ENCODE measurements at places on chromosomes 1 and 21.

GRCh38 chr1:1732381-1732780, 8.2 kb upstream of the CDK11A start:
- DNase-seq, result no peak

GRCh38 chr1:201702936-201703335, 126.0 kb upstream of the IPO9 start:
- DNase-seq, result peak; percentile 77

DNA sequence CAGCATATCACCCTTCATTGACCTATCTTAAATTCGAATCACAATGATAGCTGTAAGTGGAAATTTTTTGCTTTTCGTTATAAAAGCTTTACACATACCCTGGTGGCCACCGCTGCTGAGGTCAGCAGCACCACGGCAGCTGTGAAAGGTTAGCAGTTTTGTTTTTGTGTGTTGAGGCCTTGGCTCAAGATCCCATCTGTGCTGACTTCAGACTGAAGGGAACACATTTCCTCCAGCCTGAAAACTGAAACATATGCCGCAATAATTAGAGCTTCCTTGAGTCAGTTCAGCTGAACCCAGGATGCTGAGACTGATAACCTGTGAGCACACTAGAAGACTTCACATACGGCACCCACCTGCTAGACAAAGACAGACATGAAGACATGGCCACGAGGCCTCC, 103.0 kb downstream of the SMYD3 start:
- peak; percentile 54 for DNase-seq

DNA sequence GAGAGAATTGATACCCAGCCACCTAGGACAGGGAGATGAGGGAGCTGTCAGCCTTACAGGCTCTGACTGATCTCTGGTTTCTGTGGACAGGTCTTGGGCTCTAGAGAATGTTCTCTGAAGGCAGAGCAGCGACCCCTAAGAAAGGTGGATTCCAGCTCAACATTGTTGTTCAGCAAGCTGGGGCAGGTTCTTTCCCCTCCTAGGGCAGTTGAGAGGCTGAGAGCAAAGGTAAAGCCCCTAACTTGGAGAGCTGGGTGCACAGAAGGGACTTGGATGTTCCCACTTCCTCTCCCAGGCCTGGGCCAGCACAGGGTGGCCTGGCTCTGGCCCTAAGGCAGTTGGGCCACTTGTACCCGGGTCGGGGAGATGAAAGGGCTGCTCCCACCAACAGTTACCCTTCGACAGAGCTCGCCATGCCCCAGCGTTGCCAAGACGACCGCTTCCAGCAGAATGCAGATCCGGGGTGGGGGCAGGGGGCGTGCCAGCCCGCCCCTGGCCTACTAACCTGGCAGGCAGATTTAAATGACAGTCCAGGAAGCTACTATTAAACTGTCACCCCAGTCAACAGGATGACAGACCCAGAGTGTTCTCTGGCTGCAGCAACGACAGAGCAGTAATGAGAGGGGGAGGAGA, 31.6 kb downstream of the LRP8 start:
- DNase-seq, result no peak

- DNase-seq, result peak; percentile 38
These were observed 275.9 kb downstream of the LRRC40 start for GRCh38 chr1:69929308-69930057.

GRCh38 chr1:172054172-172054571, 212.9 kb downstream of the DNM3 start:
- DNase-seq, result peak; percentile 11

- no peak for DNase-seq
These were observed 78.1 kb downstream of the DESI2 start for GRCh38 chr1:244730934-244731434.

DNA sequence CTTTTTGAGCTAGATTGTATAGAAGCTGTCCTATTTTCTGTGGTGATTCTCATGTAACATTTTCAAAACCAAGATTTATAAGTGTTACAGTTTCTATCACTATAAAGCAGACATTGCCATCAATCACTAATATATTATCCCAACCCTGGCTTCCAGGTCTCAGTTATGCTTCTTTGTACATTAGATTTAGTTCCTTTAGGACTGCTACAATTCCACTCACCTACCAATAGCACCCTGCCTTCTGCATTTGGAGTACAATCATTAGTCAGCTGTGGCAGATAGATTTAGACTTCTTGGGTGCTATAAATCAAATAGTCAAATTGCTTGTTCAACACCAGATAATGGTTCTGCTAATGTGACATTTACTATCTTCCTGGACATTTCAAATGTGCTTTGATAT, 281.6 kb downstream of the BRINP3 start:
- DNase-seq, result no peak

- no peak for DNase-seq
These were observed 37.5 kb downstream of the LRRC3 start for GRCh38 chr21:44492567-44493385.

- no peak for DNase-seq
These were observed 642 bp upstream of the SLC16A1 start for GRCh38 chr1:112956544-112957132.

- no peak for DNase-seq
These were observed 124.0 kb upstream of the CSF3R start for GRCh38 chr1:36606641-36607262.

DNA sequence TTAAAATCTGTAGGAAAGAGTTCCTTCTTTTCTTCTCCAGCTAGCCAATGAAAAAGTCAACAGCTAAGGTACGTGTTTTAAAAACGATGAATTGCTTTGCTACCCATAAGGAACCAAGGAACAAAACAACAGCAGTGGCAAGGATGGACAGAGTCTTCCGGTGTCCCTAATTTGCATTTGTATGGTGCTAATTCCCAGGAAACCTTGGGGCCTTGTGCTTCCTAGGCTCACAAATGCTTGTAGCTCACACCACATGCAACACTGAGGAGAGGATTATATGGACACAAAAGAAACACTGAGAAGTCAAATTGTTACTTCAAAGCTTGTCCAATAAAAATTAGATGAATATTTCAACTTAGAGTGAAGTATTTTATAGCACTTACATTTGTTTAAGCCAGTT, 1.8 kb upstream of the PGBD5 start:
- DNase-seq, result no peak

DNA sequence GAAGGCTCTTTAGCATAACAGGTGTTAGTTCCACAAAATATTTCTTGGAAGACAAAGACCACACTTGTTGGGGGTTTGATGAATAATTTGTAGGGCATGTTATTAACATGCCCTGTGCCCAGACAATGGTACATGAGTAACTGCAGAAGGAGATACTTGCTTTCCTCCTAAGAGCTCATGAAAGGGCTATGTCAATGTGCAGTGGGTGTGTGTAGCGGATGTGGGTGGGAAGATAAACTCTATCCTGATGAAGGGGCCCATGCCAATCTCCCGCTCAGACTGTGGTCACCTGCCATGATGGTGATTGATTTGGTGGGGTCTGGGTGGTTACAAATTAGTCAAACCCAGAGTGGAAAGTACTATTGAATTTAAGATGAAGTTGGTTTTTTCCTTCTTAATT, 69.8 kb upstream of the DNAH14 start:
- DNase-seq, result no peak

DNA sequence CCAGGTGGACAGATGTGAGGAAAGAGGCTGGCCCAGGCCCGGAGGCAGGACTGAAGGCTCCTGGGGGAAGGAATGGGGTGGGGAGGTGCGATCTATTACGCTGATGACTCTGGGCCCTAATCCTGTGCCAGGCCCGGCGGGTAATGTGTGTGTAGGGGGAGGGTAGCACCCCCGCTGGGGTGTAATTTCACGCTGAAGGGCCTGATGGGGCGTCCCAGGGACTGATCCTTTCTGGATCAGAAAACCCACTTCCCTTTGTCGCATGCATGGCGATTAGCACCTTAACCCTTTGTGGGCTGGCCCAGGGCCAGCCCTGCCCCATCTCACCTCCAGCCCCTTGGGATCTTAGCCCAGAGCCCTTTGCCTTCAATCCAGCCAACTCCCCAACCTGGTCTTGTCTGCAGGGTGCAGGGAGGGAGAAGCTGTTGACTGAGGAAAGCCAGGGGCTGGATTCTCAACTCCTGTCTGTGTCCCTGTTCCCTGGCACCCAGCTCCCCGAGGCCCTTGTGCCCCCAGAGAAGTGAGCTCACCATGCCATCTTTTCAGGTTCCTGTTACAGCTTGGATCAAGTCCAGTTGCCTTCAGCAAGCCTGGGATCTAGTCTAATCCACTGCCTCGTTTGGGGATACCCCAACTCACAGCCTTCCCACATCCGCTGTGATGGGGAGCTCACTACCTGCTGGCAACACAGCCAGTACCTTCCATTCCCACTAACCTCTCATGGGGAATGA, 26.0 kb downstream of the KNCN start:
- no peak for DNase-seq

DNA sequence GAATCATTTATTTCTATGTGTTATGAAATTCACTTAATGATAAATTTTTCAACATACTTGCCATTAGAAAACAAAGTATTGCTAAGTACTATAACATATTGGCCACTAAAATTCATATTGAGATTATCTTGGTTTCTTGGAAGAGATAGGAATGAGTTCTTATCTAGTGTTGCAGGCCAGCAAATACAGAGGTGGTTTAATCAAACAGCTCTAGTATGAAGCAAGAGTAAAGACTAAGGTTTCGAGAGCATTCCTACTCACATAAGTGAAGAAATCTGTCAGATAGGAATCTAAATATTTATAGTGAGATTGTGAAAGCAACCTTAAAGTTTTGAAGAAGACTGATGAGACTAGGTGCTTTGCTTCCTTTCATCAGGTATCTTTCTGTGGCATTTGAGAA, 37.9 kb upstream of the FOXE3 start:
- peak; percentile 80 for DNase-seq

DNA sequence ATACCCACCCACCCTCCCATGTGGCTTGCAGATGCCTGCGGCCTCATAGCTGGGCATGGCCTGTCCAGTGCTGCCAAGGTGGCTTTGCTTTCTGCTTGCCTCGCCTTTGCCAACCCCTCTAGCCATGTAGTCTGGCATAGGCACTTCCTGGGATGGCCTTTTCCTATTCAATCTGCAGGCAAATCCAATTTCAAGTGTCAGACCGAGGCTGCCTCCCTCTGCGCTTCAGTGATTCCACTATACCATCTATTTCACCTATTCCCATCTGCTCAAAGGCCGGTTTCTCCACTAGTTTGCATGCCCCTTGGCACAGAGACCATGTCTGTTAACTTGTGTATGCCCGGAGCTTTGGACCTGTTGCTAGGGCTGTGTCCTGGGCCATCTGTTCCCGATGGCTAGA, 3.8 kb upstream of the ZBTB21 start:
- DNase-seq, result no peak

DNA sequence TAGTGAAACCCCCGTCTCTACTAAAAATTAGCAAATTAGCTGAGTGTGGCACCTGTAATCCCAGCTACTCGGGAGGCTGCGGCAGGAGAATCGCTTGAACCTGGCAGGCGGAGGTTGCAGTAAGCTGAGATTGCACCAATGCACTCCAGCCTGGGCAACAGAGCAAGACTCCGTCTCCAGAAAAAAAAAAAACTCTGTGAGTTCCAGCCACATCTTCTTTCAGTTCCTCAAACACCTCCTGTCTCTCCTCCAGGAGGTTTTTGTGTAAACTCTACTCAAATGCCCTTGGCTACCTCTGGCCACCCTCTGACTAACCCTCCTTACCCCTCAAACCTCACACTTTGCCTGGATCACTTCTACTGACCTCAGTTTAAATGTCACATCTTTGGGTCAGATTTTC, 38.1 kb downstream of the RCSD1 start:
- no peak for DNase-seq

DNA sequence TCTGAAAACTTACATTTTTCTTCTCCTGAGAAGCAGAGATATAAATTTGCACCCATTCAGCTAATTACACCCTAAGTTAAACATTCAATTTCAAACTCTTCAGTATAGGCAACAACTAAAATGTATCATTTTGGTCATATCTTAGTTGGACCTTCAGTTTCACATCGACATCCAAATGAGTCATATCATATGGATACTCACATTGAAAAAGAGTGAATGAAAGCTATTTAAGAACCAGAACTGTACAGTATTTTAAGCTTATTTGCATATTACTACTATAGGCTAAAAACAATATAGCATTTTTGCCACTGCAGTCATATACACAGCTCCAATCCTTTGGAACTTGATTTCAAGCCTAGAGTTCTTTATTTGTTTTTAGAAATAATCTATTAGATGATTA, 33.6 kb downstream of the USP25 start:
- DNase-seq, result no peak

DNA sequence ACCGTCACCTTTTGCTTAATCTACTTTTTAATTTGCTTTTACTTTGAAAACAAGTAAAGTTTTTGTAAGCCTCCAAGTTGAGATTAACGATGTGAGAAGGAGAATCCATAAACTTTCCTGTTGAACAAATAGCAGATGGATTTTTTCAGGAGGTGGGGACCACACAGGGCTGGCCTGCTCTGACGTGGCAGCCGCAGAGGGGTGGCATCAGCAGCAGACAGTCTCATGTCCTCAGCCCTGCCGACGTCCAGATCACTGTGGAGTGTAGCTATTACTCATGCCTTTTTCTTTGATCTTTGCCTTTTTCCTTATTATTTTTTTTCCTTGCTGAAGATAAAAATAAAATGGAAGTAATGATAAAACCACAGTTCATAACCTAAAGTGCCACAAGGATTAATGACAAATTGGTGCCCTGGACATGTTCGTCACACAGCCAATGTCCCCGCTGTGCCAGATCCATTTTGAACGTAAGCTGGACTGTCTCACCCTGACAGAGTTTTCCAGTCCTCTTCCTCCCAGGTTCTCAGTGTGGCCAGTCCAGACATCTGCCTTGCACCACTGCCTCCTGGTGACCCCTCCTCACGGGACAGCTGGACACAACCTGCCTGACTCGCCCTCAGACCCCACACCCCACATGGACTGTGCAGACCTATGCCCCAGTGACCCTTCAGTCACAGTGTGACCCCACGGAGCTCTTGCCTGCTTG, 15.4 kb upstream of the ZBTB21 start:
- peak; percentile 90 for DNase-seq

DNA sequence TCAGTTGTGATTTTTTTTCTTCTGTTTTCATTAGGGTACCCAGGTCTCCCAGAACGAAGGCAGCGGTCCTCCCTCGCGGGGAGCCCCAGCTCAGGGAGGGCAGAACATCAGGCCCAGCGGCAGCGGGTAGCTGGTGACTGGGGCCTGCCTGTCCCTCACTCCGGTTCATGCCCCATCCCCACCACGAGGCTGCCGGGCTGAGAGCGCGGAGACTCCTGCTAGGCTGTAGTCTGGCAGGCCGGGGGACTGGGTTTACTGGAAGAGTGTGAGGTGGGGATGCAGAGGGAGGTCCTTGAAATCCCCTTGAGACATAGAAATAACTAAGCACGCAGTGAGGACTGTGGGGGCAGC, 10.5 kb downstream of the BRINP2 start:
- no peak for DNase-seq

GRCh38 chr1:168488138-168488537, 55.7 kb downstream of the XCL2 start:
- peak; percentile 64 for DNase-seq

DNA sequence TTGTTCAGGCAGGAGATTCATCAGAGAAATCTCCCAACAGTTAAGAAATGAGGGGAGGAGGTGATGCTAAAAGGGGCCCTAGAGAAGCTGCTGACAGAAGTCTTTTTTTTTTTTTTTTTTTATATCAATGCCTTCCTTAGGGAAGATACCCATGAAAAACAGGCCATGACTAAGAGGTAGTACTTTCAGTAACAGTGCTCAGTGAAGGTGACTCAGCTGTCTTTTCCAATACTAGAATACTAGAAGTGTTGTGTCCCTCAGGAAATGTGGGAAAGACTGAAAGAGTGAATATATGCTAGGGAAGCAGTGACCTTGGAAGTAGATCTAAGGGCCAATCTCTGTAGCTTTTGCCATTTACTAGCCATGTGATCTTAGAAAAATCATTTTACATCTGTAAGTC, 52.4 kb upstream of the SLFNL1 start:
- peak; percentile 13 for DNase-seq

GRCh38 chr1:8137481-8138244, 111.6 kb upstream of the ERRFI1 start:
- peak; percentile 98 for DNase-seq

- DNase-seq, result peak; percentile 12
These were observed 716.2 kb upstream of the ZP4 start for GRCh38 chr1:238606896-238607295.

All from fibroblast of villous mesenchyme (primary cell).